ENCODE measurements at places on chromosomes 11 and 22.
A peak's percentile ranks its signal among the peaks of the same experiment; 100 is the strongest.

DNA sequence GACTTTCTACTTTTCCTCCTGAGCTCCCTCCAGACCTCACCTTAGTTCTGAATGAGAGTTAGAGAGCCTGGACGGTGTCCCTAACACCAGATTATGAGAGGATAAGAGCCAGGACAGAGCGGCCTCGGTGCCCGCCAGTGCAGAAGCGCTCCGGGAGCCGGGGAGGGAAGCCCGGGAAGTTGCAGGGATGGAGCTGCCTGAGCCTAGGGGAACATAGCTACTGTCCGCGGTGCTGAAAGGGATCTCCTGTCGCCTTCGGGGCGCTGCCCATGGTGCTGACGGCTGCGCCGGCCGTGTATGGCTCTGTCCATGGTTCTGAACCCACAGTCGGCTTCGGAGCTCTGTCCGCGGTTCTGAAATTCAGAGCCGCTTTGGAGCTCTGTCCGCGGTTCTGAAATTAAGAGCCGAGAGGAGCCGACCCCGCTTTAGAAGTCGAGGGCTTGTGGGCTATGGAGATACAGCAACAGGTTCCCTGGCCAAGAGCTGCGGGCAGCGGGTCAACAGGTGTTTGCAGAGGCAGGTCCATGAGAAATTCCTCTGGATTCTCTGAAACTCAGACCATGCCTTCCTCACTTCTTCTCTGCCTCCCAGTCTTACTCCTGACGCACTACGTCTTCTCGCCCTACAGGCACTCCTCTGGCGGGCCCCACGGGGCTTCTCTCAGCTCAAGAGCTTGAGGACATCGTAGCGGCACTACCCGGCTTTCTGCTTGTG lies 814 bp downstream of the NPAS4 start:
- peak; percentile 92 for DNase-seq

DNA sequence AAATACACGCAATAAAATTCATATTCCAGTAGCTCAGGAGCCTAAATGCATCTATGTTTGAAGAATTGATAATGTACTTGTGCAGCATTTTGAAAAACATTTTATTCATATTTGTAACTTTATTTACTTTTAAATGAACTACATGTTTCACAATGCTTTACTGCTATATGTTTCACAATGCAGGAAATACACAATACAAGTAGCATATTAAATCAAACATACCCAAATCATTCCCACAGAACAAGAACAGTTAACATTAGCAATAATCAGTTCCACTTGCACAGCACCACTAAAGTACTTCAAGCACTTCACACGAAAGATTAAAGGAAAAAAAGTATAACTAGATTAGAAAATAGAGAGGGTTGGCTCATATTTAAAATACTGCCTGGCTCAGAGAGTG lies 343.6 kb upstream of the CCDC90B start:
- DNase-seq, result no peak

- DNase-seq, result no peak
Measured at GRCh38 chr11:121415856-121416255, 36.3 kb upstream of the SORL1 start.

GRCh38 chr11:79436919-79437277 lies 3.9 kb downstream of the TENM4 start:
- no peak for DNase-seq

- DNase-seq, result no peak
Measured at GRCh38 chr11:65213322-65214211, 31.8 kb downstream of the CAPN1 start.

GRCh38 chr11:77842441-77843121 lies 21.6 kb downstream of the AAMDC start:
- DNase-seq, result peak; percentile 9

DNA sequence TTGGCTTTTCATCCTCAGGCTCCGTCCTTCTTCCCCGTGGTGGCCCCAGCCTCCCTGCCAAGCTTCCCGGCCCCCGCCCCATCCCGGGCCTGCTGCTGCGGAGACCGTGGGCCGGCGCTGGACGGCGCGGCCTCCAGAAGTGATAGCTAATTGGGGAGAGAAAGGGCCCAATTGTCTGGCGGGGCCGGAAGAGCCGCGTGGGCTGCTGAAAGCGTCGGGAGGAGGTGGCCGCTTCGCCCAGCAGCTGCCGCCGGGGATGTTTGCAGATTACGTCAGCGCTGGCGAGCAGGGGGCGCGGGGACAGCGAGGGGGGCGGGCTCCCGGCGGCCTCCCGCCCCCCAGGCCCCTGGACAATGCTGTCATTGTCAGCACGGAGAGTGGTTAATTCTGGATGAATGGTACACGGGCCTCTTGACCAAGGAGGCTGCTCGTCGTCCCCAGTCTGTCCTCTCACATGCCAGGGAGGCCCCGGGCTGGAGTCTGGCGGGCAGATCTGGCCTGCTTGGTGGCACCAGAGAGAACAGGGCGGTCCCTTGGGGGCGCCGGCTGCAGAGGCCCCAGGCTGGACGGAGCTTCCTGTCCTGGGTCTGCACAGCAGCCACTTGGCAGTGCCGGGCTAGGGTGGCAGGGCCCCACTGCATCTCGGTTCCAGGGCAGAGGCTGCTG lies 1.6 kb downstream of the SMIM38 start:
- peak; percentile 74 for DNase-seq

DNA sequence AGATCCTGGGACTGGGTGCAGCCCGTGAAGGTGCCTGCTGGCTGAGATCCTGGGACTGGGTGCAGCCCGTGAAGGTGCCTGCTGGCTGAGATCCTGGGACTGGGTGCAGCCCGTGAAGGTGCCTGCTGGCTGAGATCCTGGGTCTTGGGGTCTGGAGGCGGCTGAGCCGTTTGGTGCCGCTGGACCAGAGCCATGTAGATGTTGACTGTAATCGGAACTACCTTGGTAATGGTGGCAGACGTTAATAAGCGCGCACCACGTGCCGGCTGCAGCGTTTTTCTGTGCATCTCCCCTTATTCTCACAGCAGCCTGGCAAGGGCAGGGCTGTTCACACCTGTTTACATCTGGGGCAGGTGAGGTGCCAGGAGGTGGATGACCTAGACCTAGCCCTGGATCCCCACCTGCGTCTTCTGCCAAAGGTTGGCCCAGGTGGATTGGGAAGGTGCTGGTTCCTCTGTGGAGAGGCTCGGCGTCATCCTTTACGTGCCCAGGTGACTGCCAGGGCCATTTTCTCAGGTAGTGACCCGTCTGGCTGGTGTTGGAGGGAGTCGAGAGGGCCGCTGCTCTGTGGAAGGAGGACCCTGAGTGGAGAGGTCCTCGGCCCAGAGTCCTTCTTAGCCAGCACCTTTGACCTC lies 382.5 kb downstream of the TBC1D22A start:
- DNase-seq, result no peak

DNA sequence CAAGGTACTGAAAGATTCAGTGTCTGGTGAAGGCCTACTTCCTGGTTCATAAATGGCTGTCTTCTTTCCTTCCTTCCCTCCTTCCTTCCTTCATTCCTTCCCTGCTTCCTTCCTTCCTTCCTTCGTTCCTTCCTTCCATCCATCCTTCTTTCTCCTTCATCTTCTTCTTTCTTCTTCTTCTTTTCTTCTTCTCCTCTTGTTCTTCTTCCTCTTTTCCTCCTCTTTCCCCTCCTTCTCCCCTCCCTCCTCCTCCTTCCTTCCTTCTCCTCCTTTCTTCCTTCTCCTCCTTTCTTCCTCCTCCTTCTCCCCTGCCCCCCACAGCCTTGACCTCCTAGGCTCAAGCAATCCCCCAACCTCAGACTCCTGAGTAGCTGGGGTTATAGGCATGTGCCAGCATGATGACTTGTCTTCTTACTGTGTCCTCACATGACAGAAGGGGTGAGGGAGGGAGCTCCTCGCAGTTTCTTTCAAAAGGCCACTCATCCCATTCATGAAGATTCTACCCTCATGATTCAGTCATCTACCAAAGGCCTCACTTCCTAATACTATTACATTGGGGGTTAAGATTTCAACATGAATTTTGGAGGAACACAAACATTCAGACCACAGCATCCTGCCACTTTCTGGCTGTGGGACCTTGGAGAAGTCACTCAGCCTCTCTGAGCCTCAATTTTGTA lies 22.6 kb upstream of the CCDC134 start:
- DNase-seq, result no peak

- no peak for DNase-seq
Measured at GRCh38 chr22:31284281-31285155, 7.8 kb downstream of the PIK3IP1 start.

- no peak for DNase-seq
Measured at GRCh38 chr11:66143264-66143566, 73.1 kb downstream of the PACS1 start.

DNA sequence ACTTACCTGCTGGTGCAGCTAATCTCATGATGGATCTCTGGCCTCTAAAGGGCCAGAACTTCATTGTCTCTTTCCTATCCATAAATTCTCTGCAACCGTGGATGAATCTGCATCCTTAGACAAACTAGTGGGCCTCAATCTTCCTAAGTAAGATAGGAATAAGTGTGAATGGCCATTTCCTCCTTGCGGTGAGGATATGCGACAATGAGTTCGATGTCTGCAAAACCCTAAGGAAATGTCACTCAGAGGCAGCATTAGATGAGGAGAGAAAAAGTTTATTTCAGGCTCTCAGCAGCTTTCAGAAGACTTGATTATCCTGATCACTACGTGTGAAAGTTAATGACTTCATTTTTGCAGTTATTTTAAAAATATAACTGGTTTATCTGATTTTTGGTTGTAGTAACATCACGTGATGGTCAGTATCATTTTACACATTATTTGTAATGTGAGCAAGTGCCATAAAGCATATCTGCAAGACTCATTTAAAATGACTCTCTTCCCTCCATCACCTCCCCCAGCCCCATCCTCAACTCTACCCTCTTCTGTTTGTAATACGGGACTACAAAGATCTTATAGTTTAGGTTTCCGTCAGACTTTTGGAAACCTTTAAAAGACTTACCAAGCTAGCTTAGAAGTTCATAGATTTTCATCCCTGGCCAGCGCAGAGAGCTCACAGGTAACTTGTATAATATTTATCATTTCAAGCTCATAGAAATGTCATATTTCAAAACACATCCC lies 10.2 kb downstream of the GRAP2 start:
- DNase-seq, result no peak

- no peak for DNase-seq
Measured at GRCh38 chr11:9754010-9754471, 90.2 kb downstream of the SWAP70 start.

DNA sequence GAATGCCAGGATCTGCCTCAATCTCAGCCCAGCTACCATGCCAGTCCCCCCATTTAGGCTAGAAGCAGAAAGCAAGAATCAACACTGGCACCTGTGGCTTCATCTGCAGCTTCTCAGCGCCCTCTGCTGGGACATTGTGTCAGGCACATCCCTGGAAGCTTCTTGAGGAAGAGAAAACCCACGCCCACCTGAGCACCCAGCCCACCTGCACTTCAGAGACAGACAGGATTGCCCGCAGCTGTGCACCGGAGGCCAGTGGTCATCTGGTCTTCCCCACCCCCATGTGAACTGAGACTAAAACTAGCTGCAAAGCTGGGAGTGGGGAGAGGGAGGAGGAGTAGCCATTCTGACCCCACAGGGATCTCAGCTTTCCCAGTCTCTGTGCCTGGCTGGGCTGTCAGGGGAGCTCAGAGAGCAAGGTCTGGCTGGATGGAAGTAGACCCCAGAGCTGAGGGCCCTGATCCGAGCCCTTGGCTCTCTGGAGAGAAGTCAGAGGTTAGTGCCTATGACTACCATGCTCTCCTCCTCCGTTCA lies 66.8 kb downstream of the FEZ1 start:
- DNase-seq, result peak; percentile 57

- no peak for DNase-seq
Measured at GRCh38 chr11:11537871-11538270, 83.9 kb downstream of the GALNT18 start.

DNA sequence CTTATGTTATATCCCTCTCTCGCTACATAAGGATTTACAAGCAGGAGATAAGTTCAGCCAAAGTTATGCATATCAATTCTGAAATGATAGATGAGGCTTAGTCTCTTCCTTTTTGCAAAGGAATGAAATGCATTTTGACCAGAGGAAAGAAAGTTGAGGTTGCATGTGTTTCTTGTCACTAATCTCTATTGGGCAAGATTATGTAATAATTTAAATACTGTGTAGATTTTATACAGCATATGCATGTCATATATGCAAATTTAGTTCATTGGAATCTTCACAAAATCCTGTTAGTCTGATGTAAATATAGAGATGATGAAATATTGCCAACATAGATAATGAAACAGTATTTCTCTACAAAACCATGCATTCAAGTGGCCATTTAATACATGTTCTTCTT lies 858.7 kb upstream of the RAG2 start:
- peak; percentile 69 for DNase-seq

GRCh38 chr11:129457321-129457720 lies 81.7 kb downstream of the BARX2 start:
- DNase-seq, result peak; percentile 57

DNA sequence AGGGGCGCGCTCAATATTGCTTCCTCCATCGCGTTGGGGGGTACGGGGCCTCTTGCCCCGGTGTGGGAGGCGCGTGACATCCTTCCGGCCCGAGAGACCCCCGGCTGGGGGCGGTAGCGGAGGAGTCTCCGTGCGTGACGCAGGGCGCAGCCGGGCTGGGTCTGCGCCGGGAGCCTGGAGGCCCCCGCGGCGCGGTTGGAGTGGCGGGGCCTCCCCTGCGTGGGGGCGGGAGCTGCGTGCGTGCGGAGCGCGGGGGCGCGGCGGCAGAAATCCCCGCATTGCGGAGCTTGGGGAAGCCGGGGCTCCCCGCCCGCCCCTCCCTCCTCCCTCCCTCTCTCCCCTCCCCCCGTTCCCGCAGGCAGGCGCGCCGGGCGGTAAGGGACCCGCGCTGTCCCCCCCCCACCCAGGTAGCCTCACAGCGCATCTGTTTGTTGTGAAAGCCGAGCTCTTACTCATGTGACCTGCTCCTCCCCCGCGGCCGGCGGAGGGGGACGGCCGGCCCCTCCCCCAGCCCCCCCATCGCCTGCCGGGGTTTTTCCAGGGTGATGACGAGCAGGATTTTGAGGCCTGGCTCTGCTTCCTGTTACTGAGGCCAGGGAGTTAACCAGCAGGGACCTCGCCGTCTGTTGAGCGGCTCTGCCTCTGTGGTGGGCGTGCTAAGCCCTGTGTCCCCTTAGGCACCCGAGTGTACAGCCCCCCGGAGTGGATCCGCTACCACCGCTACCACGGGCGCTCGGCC lies 1.6 kb downstream of the PIM3 start:
- peak; percentile 91 for DNase-seq

DNA sequence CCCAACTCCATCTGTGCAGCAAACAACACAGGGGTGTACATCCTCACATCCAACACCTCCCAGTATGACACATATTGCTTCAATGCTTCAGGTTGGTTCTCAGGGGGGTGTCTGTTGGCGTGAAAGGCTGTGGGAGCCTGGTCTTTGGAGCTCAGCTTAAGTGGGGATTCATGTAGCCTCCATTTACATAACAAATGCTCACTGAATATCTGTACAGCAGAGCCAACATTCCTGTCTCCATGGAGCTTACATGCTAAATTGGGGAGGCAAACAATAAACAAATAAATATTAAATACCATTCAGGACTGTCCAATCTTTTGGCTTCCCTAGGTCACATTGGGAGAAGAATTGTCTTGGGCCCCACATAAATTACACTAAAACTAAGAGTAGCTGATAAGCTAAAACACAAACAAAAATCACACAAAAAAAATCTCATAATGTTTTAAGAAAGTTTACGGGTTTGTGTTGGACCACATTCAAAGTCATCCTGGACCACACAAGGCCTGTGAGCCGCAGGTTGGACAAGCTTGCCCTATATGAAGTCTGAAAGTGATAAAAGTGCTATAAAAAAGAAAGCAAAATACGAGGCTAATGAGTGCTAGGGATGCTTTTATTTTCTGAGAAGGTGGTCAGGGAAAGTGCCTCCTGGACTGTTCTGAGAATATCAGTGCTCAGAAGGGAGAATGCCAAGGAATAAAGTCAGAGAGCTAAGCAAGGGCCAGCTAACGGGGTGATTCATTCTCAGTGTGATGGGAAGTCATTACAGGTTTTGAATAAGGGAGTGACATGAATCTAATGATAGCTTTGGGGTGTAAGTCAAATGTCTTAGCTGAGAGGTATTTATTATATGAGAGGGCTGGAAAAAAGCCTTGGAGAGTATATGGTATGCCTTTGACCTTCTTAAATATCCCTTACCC lies 41.6 kb downstream of the CD44 start:
- no peak for DNase-seq
